ENCODE measurements at places on chromosomes 7 and 10.

DNA sequence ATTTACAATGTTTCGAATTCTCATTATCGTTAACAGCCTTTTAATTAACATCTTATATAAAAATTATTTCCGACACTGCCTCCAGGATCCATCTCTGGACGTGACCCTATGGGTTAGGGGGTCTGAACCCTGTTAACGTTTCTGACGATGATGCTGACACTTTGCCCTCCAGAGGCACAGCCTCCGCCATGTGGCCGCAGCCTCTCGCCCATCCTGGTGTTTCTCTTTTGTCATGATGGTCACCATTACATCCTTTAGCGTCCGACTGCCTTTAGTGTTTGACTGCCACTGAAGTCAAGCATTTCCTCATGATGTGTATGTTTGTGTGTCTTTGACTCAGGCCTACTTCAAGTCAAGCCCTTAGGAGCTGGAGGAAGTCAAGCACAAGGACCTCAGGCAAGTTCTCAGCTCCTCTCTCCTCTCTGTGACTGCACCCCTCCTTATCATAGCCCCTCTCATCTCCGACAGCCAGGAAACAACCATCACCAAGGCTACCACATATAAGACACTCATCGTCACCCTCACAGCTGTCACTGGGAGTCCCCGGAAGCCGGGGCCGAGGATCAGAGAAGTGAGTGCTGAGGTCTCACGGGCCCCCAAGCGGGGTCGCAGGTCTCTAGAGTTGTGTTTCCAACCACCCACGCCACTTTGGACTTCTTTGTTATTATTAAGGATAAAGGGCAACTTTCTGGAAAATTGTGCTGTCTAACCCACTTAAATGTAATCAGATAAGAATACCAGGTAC is 96.1 kb upstream of the PPP2R2D start:
- no peak for DNase-seq

DNA sequence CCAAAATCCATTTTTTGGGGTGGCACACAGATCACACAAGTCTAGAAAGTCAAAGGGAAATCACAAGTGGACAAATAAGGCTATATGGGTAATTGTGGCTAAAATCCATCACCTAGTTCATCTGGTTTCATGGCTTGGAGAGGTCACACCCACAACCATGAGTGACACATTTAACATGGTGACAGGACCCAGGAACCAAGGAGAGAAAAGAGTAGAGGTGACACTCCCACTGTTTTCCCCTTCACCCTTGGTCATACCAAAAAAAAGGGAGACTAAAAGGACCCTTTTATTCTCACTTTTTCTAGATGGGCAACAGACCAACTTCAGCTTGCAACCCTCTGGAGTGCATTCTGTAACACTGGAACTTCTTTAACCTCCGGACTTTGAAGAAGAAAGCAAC is 46.2 kb upstream of the ZNF107 start:
- DNase-seq: no peak

GRCh38 chr7:22584179-22584578 is 84.2 kb upstream of the STEAP1B start:
- no peak for DNase-seq

DNA sequence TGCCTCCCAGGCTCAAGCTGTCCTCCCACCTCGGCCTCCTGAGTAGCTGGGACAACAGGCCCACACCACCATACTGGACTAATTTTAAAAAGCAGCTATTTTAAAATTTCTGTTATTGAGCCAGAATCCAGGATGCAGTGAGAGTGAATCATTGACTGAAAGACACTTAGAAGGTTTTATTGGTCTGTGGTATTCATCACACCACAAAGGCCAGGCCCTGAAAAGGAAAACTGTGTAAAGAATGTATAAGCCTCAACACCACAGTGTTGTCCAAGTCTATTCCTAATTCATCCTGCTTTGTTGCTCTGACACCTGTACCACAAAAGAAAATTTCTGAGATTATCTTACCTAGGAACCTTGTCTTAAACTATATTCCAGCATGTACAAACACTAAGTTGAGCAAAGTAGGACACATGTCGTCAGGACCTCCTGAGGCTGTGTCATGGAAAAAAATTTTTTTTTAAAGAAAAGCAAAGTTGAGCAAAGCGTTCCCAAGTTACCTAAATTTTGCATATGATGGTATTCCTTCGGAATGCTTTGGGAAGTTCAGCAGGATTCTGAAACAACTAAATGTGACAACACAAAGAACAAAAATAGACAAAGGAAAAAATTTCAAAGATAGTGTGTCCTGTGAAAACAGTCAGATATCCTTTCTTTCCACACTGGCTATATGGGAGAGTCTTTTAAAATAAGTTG is 129.6 kb upstream of the MKLN1 start:
- DNase-seq: no peak

DNA sequence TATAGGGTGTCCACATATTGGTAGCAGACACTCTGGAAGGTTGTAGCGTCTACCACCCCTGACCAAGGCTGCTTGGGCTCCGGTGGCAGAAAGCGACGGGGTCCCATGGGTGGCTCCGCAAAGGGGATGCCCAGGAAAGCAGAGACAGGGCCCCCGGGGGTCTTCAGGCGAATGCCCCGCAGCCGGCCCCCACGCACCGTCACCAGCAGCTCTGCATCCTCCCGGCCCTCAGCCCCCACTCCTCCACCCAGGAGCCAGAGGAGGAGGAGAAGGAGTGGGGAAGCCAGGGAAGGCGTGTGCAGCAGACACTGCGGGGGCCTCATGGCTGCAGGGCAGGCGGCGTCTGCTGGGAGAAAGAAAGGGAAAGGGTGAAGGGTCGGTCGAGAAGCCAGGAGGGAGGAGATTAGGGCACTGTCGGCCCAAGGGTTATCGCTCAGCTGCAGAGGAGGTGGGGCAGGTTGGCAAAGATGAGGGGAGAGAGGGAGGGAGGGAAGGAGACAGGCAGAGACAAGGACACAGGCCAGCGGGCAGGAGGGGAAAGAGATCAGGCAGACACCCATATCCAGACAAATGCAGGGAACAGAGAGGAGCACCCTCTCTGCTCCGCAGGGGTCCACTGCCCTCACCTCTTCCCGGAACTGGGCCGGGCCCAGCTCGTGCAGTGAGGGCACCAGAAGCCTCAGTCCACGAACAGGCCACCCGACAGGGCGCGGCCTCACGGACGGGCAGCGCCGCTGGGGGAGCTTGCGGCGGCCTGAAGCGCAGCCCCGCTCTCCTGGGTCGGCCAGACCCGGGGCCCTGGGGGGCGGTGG is 1.6 kb downstream of the ACHE start:
- no peak for DNase-seq

DNA sequence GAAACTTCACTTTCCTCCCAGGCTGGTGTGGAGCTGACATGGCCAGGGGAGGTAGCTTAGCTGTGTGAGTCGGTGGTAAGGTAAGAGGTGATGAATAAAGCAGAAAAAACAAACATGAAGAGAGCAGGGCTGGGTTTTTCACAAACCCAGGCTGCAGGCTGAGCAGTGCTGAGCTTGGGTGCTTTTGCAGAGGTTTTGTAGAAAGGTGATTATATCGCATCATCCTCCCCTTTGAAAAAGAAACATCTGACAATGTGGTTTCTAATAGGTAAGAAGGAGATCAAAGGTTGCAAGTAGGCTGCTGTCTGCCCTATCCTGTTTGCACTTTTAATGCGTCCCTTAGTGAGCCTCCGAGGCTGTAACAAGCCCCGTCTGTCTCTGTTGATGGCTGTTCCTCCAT is 69.6 kb upstream of the GRM8 start:
- DNase-seq: no peak

DNA sequence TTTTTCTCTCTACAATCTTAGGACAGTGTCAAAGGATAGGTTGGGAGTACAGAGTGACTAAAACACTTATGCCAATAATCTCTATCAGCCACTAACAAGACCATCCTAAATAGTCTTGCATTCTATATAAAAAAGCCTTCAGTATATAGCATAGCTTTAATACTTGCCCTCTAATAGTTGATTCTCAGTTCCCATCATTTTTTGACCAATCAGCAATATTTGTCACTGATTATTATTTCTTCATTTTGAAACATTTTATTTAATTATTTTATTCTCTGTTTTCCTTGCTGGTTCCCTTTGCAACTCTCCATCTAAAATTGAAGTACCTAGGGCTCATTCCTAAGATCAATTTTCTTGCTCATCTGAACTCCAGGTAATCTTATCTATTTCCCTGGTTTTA is 470.0 kb downstream of the MAGI2 start:
- no peak for DNase-seq

DNA sequence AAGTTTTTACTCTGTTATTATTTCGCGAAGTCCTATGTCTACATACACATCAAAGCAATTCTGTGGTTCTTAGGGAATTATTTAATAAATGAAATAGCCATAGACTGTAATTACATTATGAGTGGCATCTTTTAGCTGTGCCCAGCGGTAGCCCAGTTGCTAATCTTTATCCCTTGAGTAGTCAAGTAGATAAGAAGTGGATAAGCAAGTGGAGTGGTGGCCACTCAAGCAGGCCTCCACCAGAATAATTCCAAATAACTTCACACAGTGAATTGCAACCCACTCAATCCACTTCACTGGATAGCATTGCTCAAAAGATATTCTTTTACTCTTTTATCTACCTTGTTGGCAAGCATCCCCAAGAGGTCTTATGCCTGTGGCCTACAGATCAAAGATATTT is 349.7 kb downstream of the AUTS2 start:
- DNase-seq: no peak

Measured in stimulated activated CD4-positive, alpha-beta T cell treated with anti-CD3 and anti-CD28 coated beads, Interleukin-2, amount 100 ng/mL, for 48 hours (primary cell).